ENCODE measurements at places on chromosomes 11 and 22.

- no peak for DNase-seq
Observed at GRCh38 chr22:38305471-38306448, 11.5 kb downstream of the CSNK1E start.

DNA sequence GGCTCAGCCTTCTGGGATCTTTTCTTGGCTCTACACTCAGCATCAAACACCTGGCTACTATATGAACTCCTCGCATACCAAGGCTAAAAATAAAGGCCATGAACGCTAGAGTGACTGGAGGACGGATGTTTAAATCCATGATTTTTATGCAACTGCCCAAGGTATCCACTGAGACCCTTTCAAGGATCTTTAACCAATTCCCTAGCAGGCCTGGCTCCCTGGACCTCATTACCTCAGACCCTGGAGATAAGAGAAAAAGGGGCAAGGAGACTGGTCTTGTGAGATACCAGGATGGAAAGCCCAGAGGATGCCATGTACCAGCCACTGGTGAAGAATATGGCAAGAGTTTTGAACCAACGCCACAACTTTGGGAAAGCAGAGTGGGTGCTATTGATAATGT lies at the start of gene OR51G2:
Gene OR51G2 (minus strand): TSS at position 101 of the 400 bp plus-strand sequence. CDS start 3,687 bp downstream, outside the sequence.
- no peak for DNase-seq

DNA sequence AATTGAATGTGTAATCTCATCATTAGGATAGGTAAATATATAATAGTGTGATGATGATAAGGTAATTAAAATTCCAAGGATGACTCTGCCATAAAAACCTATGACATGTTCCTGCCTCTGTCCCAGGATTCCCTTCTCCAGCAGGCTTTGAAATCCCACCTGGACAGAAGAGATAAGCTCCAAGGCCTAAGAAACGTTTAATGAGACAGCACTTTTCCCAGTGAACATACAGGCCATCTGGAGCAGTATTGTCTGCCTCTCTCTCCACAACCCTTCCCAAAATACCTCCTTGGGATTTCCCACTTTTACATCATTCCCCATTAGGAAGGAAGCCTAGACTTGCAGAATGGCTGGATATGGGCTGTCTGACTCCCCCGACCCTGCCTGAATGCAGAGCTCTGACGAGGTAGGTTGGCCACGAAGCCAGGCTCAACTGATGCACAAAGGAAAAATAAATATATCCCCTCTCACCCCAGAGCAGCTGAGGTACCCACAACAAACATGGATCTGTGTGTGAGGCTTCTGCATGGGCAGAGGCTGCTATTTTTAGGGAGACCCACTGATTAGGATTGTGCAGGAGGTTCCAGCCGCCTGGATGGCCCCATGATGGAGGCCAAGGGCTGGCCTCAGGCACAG lies 71.0 kb downstream of the TMPRSS5 start:
- DNase-seq: no peak

DNA sequence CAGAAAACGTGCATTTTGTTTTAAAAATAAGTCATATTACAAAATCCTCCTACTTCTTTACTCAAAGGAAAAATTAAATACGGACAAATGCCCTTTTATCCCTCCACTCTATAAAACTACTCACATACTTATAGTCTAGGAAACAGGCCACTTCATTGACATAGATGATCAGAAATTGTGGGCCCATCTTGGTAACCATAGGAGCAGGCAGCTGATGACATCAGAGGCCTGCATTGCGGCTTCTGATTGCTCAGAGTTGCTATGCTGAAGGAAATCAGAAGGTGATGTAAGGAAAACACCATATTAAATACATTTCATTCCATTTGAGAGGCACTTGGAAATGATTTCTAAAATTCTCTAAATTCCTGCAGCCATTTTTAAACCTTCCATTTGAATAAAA lies 27.0 kb downstream of the FAM76B start:
- no peak for DNase-seq

DNA sequence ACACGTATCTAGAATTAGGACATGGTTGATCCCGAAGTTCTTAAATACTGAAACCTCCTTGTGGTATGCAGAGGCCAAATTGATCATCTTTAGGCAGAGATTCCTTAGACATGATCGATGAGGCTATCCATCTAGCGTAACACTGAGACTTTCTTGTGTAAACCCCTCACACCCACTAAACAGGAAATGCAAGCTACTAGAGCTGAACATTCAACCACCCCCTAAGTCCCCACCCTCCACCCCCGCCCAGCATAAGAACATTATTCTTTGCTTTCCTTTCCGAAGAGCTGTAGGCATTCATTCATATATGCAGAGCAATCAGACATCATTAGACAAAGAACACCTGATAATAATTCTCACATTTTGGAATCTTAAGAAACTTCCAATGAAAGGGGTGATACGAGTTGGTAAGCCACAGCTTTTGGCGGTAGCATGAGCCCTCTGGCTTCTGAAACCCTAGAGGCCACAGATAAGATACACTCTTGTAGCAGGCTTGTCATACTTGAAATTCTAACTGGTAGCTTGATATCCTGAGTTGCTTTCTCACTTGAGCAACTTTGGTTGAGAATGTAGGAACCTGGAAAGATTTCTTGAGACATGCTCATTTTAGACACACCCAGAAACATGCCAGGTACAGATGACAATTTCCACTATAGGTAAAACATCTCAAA lies 42.2 kb downstream of the FLI1 start:
- DNase-seq: no peak

DNA sequence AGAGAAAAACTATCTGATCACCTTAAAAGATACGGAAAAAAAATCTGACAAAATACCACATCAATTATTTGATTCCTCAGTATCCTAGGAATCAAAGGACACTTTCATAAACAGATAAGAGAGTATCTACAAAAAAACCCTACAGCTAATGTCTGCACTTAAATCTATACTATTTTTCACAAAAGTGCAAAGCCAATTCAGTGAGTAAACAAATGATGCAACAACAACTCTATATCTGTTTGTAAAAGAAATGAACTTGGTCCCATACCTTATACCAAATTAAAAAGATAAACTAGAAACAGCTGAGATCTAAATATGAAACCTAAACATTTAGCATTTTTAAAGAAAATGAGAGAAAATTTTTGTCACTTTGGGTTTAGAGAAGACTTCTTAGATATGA lies 263.8 kb downstream of the SWAP70 start:
- no peak for DNase-seq

- no peak for DNase-seq
Observed at GRCh38 chr11:84381666-84382065, 1095.5 kb upstream of the CCDC90B start.

GRCh38 chr11:3103076-3103475 lies 45.9 kb upstream of the CARS1 start:
- DNase-seq: no peak

- no peak for DNase-seq
Observed at GRCh38 chr11:32081129-32081641, 9.7 kb upstream of the RCN1 start.

- no peak for DNase-seq
Observed at GRCh38 chr22:36714110-36714509, 10.6 kb upstream of the CACNG2 start.

GRCh38 chr11:21896746-21897602 lies 295.9 kb upstream of the ANO5 start:
- DNase-seq: no peak

DNA sequence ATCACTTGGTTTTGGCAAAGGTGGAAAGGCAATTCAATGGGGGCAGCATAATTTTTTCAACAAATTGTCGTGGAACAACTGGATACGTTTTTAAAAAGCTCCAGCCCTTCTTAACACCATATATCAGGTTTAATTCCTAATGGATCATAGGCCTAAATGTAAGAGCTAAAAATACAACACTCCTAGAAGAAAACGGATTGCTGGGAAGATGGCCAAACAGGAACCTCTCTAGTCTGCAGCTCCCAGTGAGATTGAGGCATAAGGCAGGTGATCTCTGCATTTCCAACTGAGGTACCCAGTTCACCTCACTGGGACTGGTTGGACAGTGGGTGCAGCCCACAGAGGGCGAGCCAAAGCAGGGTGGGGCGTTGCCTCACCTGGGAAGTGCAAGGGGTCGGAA lies 32.4 kb upstream of the SCGB1D1 start:
- DNase-seq: no peak

- no peak for DNase-seq
Observed at GRCh38 chr11:58837707-58838388, 6.7 kb downstream of the GLYATL2 start.

- no peak for DNase-seq
Observed at GRCh38 chr11:251550-251949, 14.8 kb downstream of the PSMD13 start.

DNA sequence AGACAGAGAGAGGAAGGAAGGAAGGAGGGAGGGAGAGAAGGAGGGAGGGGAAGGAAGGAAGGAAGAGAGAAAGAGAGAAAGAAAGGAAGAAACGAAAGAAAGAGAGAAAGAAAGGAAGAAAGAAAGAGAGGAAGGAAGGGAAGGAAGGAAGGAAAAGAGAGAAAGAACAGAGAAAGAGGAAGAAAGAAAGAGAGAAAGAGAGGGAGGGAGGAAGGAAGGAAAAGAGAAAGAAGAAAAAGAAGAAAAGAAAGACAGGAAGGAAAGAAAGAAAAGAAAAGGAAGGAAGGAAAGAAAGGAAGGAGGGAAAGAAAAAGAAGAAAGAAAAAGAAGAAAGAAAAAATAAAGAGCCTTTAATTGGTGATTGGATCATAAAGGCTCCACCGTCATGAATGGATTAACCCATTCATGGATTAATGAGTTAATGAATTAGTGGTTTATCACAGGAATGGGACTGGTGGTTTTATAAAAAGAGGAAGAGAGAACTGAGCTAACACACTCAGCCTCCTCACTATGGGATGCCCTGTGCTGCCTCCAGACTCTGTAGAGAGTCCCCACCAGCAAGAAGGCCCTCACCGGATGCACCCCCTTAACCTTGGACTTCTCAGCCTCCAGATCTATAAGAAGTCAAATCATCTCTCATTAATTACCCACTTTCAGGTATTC lies 9.0 kb upstream of the PLAAT2 start:
- DNase-seq: no peak

DNA sequence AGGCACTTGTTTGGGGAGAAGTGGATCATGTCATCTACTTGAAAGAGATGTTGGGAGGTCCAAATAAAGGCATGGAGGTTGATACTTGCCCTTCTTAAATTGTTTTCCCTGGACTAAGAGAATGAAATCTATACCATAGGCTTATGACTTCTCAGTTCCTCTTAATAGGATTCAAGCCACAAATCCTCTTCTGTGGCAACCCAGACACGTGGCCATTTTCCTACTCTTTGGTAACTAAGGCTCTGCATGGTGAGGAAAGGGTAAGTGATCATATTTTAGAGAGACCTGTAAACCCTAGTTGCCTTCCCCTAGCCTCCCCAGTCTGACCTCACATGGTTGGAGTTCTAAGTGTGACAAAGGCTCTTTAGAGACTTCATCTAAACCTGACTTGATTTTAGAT lies 72.9 kb upstream of the CD44 start:
- no peak for DNase-seq

DNA sequence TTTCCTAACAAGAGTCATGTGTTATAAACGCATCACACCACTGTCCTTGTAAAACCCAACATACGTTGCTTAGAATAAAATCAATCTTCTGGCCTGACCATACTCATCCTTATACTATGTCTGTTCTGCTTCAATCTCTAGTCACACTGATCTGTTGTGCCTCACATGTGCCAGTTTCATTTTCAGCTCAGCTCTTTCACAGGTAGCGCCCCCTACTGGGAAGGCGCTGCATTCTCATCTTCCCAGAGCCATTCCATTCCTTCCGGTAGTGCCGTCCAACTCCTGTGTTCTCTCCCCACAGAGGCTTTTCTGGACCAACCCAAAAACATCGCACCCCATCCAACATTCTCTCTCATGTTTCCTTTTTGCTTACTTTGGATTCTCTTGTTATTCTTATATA lies 22.2 kb downstream of the CASP5 start:
- peak; percentile 51 for DNase-seq

- DNase-seq: no peak
Observed at GRCh38 chr11:131486100-131486499, 115.7 kb downstream of the NTM start.

GRCh38 chr11:26613759-26614158 lies 41.7 kb upstream of the MUC15 start:
- DNase-seq: no peak

DNA sequence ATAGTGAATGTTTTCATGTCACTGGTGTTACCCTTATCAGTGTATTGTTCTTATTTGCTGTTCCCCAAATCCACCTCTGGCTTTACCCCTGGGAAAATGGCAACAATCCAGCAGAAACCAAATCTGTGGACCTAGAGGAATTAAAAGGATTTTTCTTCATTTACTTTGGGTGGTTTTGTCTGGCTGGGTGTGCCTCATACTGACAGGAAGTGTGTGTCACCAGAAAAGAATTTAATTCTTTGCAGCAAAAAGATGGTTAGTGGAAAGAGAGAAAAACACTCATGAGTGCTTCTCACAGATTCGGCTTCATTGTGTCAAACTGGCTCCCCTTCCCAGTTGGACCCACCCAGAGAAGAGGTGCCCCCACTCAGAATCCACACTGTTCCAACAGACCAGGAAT lies 38.9 kb downstream of the FZD4 start:
- no peak for DNase-seq

DNA sequence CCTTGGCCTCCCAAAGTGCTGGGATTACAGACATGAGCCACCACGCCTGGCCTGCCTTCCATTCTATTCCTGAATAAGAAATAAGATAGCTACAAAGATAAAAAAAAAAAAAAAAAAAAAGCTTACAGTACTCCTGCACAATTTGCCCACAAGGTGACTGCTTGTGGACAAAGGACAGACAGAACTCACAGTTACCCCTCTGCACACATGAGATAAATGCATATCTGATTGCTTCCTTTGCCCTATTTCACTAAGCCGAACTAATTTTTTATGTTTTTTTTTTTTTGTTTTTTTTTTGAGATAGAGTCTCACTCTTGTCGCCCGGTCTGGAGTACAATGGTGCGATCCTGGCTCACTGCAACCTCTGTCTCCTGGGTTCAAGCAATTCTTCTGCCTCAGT lies 23.6 kb upstream of the HSPA8 start:
- DNase-seq: no peak

- no peak for DNase-seq
Observed at GRCh38 chr11:12217879-12218278, 107.5 kb downstream of the MICAL2 start.

DNA sequence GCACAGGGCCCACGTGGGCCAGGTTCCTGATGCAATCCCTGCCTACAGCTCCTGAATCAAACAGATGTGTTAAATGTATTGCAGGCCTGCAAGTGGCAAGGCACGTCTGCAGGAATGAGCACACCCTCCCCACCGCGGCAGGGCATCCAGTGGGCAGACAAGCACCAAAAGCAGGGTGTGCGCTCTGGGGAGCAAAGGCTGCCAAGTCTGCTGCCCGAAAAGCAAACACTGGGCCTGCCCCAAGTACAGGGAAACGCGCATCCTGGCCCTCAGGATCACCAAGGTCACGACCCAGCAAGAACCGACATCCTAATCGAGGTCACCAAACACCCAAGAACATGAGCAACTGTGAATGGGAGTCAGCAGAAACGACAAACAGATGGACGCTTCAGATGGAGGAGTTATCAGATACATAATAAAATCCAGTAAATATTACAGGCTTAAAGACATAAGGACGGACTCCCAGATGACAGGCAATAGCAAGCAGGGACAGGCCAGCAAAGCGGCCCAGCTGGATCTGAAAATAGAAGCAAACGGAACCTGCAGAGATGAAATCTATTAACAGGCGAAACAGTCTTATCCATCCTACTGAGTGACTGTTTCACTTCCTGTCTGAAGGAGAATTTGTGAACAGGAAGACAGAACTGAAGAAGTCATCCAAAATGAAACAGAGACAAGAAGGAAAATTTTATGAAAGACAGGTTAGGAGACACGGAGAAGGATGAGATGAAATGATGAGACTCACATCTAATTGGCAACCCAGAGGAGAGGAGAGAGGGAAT lies 26.7 kb downstream of the CARS1 start:
- no peak for DNase-seq

All from stimulated activated effector memory CD8-positive, alpha-beta T cell treated with anti-CD3 and anti-CD28 coated beads, Interleukin-12 subunit alpha, Interleukin-12 subunit beta, amount 100 ng/mL, for 72 hours (primary cell).